ENCODE measurements at places on chromosomes 4 and X. TPM values are rescaled to one million over a fixed set of nuclear protein-coding genes. Genes with fewer than 3 reads are reported as not detected.
A peak's percentile ranks its signal among the peaks of the same experiment; 100 is the strongest.

DNA sequence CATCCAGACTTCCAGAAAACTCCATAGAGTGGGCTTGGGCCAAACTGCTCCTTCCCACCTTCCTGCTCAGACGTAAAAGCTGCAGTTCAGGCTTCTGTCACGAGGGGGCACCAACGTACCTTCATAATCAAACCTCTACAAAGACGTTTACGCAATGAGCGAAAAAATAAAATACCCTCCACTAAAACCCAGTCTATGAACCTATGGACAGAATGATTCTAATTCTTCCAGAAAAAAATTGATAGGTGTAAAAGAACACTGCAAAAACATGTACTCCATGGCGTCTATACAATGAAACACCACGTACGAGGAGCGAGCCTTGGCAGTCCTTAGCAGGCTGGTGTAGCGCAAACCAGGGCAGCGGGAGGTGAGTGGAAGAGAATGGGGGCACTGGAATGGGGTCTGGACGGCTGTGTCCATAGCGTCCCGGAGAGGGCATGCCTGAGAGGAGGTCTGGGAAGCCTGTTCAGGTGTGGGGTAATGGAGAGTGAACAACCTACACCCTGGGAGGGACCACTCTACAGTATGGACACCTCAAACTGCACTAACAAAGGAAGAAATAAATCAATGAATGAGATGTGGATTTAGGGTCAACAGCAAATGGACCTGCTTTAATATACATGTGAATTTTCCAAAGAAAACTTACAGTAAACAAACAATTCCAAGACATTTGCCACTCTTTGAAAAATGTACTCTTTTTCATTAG, 14.4 kb upstream of the RAB40A start:
- peak; percentile 88 for DNase-seq

The LONRF3 gene
- 3.1 TPM for total RNA-seq

GRCh38 chr4:66555301-66555700, 885.0 kb upstream of the EPHA5 start:
- no peak for DNase-seq

The CYLC1 gene
- not detected for total RNA-seq

DNA sequence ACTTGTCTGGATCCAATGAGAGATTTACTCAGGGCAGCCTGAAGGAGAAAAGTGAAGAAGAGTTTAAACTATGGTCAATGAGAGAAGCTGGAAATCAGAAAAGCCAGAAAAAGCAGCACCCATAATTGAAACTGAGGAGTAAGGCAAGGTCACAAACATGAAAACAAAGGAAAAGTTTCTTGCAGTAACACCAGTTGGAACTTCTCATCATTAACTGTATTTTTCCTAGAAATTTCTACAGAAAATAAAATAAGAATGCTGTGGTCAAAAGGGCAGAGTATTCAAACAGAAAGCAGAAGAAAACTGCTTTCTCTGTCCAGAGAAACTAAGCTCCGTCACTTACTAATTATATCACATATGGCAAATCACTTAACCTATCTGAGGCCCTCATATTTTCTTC, 102.2 kb downstream of the OR13H1 start:
- DNase-seq = no peak

GRCh38 chr4:174674305-174674840, 152.1 kb upstream of the HPGD start:
- no peak for DNase-seq

GRCh38 chrX:18133605-18134004, 87.1 kb downstream of the BEND2 start:
- no peak for DNase-seq

GRCh38 chr4:73759357-73759756, 19.0 kb downstream of the CXCL8 start:
- no peak for DNase-seq

DNA sequence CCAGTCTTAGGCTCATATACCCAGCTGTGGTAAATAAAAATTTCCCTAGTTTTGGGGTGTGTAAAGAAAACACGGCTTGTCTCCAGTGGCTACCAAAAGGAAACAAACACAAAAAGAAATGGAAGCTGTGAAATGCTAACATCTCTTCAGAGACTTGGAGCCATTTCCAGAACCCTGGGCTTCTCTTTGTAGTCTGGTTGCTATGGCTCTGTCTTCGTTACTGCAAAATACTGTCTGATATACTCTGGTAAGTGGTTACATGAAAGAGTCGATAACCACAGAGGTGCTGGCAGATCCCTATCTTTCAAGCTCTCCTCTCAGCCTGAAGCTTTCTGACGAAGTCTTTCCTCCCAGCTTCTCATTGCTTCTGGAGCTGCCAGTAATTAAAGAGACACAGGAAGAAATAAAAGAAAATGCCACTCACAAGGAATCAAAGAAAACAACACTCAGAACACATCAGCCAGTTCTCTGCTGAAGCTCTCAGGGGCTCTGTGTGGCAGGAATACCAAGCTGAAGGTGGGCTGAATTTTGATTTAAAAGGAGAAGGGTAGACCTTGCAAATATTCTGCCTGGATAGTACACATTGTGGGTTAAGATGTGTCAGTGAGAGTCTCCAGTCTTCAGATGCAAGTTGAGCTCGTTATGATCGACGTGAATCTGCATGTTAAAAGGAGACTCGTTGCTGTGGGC, 107.6 kb upstream of the FAM9C start:
- no peak for DNase-seq

The ADH1B gene
- 529 TPM for total RNA-seq

GRCh38 chrX:112056476-112056875, 26.1 kb downstream of the TRPC5 start:
- DNase-seq = no peak

The FAM133A gene
- 0.42 TPM for total RNA-seq

The FAM53A gene
- total RNA-seq = 1.7 TPM

DNA sequence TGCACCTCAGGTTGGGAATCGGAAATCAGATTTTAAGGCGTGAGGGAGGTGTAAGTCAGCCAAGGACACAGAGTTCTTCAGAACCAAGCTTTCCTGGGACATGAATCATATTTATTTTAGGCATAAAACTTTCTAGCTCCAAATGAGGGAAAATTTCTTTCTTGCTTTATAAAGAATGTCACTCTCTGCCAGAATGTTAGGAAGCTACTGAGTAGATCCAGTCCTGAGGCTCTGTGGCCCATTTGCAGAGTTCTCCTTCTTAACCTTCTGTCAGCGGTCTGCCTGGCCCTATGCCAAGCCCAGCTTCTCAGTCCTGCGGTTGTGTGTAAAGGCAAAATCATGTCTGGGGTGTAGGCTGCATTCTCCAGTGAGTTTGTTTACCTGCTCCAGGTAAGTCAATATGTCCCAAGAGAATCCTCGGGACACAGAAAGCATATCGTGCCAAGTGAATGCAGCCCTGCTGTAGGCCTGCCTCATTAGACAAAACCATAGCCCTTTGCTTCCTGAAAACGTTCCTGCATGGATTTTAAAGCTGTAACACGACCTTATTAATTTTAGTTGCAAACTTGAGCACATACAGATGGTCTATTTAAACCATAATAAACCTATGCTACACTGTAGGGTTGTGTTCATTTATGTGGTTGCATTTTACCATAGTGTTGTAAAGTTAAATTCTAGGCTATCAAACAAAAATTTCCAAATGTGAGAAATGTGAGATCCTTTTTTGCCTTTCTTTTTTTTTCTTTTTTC, 29.2 kb upstream of the CCNI start:
- peak; percentile 90 for DNase-seq

The CTAG1A gene
- total RNA-seq = not detected

The CCNB3 gene
- total RNA-seq = 0.76 TPM

GRCh38 chr4:73620115-73620792, at the start of gene RASSF6:
RASSF6 (minus strand) TSS chr4:73620436; CDS start chr4:73611795, 8,641 bp downstream.
- DNase-seq = peak; percentile 72

DNA sequence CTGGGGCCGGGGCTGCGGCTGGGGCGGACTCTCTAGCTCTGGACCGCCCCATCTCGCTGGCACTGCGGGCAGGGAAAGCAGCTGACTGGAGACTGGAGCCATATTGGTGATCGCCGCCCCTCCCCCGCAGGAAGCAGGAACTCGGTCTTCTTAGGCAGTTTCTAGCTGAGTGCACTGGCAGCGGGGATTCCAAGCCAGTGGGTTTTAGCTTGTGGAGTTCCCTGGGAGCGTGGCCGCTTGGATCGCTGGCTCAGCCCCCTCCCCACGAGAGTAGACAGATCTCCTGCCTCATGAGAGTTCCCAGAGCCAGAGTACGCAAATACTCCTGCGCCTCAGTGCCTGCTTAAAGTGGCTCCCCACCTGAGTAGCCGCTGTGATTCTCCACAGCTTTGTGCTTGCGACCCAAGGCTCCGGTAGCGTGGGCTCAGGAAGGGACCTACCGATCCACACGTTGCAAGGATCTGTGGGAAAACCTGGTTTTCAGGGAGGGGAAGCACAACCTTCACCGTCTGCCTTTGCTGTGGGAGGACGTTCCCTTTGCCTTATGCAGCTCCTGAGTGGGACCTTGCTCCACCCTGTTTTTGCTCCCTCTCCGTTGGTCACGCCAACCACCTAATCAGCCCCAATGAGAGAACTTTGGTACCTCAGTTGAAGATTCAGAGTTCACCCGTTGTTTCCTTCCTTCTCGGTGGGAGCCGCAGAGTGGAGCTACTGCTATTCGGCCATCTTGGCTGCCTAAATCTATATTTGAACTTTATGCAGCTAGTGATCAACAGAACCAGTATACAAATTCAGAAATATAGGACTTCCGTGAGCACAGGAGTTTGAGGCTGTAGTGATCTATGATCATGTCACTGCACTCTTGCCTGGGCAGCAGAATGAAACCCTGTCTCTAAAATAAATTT, 803.9 kb upstream of the PCDH10 start:
- DNase-seq = no peak

DNA sequence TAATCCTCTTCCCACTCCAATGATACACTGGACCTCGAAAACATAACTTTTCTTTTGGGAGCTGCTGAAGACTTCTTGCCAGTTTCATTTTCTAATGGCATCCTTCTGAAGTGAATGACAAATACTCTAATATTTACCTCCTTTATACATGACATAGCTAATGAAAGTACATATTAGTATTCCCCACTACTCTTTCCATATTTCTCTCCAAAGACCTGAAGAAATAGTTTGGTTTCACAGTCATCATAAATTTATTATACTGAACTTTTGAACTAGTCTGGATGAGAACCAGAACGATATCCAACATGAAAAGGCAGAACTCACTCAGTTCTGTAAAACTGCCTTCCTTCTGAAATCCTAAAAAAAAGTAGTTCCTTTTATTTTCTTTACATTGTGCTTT, 139.1 kb downstream of the GPC3 start:
- DNase-seq = no peak

DNA sequence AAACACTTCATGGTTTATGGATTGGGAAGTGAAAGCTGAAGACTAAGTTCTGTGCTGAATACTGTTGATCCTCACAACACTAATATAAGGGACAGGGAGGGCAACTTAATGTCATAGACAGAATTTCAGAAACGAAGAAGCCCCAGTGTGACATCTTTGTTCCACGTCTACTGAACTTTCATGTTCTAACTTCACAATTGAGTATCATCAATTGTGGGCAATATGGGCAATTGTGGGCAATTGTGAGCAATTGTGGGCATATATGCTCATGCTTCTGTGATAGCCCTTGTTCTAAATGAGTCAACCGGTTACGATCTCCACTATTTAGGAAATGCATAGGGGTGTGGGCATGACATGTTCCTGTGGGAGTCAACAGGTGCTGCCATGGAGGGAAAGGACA, 33.7 kb downstream of the CYBB start:
- DNase-seq = no peak

- no peak for DNase-seq
Measured at GRCh38 chr4:123068081-123068480, 145.7 kb upstream of the NUDT6 start.

GRCh38 chr4:152564336-152564735, 28.4 kb upstream of the FBXW7 start:
- no peak for DNase-seq

GRCh38 chrX:13506574-13506973, 62.8 kb upstream of the EGFL6 start:
- peak; percentile 81 for DNase-seq

The NOCT gene
- total RNA-seq = 5.0 TPM

DNA sequence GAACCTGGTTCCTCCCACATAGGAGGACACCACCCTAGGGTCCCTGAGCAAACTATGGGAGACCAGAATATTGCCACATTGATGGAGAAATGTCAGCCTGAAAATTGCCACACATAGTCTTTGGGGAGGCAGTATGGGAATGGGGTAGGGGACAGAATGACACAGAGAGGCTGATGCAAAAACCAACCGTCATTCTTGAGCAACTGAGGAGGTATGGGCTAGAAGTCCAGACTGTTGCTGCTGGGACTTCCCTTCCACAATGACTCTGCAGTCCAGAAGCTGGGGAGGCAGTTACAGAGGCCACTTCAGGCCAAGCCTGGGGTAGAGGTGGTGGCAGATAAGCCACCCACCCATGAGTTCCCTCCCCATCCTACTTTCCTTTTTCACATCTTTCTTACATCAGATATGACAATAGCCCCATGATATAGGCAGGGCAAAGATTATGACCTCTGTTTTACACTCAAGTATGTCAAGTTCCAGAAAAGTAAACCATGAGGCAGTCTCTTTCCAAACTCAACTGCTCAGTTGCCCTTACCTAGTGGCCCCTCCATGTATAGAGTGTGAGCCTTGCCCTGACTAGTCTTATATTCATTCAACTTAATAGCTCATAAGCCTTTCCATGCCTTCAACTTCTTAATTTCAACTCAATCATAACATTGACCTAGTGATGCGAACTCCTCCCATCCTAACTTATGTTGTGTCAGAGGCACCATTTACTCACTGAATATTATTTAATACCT, 41.7 kb downstream of the VSIG4 start:
- DNase-seq = no peak

GRCh38 chr4:113009461-113009860, 40.0 kb upstream of the ANK2 start:
- DNase-seq = no peak

DNA sequence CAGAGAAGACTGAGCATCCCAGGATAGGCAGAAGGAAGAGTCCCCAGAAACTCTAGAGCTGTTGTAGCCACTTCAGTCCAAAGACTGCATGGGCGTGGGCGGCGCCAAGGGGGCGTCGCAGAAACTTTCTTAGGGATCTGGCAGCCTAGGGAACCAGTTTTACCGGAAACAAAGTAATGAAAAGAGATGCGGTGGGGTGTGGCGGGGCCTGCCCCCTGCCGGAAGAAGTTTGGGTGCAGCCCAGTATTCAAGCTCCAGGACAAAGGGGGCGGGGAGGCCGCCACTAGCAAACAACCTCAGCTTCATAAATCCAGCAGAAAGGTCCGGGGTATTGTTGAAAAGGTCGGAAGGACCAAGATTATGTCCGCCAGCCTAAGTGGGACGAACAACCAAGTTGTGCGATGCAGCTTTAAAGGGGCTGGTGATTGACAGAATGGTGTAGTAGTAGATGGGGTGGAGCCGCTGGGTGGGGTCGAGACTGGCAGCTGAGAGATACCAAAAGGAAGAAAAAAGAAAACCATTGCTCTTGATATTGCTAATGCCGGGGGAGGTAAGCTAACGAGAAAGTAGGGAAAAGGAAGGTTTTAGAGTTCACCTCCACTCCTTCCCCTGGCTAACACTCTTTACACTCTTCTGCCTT, 190.5 kb downstream of the RRAGB start:
- peak; percentile 83 for DNase-seq

GRCh38 chr4:169971456-169972015, 54.7 kb downstream of the MFAP3L start:
- DNase-seq = no peak

GRCh38 chr4:178599521-178599920, 1157.3 kb upstream of the AGA start:
- DNase-seq = no peak

- DNase-seq = no peak
Measured at GRCh38 chr4:186770481-186771175, 47.0 kb upstream of the FAT1 start.

The JAKMIP1 gene
- total RNA-seq = 0.14 TPM

The MOB1B gene
- 29.1 TPM for total RNA-seq

GRCh38 chr4:4697584-4697983, 155.7 kb upstream of the STX18 start:
- DNase-seq = no peak

GRCh38 chrX:94058728-94059382, 384.8 kb downstream of the FAM133A start:
- no peak for DNase-seq

The CXCL5 gene
- 0.14 TPM for total RNA-seq

All from posterior vena cava (tissue), 2 donors.